ENCODE measurements at places on chromosomes 5 and 9.

DNA sequence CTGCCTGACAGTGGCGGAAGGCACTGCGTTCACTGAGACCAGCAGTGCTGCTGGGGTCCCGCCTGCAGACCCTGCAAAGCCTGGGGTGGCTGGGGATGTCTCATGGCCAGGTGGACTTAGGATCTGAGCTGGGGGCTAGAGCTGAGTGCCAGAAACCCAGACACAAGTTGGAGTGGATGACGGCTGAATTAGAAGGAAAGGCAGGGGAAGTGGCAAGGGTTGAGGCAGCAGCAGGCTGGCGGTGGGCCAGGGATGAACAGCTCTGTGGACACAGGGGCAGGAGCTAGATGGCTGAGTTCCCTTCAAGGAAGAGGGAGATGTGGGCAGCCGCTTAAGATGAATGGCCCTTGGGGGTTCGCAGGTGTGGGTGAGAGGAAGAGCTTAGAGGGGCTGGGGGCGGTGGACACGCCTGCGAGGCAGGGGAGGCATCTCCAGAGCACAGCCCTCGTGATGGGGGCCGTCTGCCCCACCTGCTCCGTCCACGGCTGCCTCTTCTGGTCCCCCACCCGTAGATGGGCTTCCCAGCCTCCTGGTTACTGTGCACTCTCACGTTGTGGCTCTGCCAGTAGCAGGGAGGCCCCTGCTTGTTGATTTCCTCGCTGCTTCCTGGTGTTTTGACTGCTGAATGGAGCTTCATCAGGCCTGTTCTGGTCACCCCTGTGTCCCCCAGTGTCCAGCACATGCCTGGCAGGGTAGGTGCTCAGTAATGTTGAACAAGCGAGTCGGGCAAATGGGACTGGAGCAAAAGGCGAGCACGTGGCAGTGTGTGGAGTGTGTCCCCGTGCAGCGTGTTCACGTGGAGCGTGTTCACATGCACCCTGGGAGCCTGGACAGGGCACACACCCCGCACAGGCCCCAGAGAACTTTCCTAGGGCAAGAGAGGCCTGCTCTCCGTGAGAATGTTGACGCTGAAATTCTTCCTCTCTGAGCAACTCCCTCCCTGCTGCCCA lies 168.2 kb downstream of the CACNA1B start:
- DNase-seq: peak; percentile 62

DNA sequence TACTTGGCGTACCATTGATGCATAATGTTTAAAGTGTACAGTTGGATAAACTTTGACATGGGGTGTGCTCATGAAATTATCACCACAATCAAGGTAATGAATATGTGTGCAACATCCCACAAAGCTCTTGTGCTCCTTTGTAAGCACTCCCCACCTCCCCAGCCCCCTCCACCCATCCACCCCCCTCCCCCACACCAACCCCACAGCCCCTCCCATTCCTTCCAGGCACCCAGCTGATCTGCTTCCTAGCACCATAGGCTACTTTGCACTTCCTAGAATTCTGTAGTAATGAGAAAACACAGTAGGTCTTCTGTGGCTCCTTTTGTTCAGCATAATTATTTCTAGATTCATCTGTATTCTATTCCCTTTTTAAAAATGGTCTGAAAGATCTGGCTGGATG lies 24.5 kb downstream of the FGD3 start:
- no peak for DNase-seq

DNA sequence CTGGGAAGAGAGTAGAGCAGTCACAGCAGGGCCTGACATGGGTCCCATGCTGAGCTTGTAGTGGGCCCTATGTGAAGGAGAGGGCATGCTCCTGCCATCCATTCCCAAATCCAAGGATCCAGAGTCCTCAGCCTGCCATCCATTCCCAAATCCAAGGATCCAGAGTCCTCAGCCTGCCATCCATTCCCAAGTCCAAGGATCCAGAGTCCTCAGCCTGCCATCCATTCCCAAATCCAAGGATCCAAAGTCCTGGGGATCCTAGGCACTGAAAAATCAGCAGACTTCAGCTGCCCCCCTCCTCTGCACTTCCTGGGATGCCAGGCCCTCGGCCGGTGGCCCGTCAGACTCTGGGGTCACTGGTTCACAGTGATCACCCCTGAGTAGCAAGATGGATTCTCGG lies 33.6 kb downstream of the THBS4 start:
- DNase-seq: peak; percentile 17

- DNase-seq: no peak
These were observed 1886.0 kb upstream of the CDH6 start for GRCh38 chr5:29307478-29307877.

DNA sequence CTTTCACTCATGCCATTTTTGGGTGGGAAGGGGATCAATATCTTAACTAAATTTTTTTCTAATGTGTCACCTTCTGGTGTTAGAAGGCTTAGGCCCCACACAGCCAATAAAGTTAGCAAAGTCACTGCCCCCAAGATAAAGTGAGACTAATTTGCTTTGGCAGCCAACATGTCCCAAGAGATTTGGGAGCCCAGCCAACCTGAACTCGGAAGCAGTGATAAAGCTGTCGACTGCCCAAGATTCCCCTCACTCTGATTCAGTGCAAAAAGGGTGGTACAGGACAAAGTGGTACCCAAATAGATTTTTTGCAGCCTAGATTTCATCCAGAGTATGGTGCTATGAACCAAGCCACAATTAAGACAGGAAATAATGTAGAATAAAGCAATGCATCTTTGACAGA lies 572.5 kb upstream of the ARRDC3 start:
- DNase-seq: peak; percentile 74

- DNase-seq: no peak
These were observed 12.7 kb downstream of the ANXA6 start for GRCh38 chr5:151144922-151145321.

GRCh38 chr5:172505845-172506244 lies 51.5 kb upstream of the SH3PXD2B start:
- DNase-seq: peak; percentile 73

DNA sequence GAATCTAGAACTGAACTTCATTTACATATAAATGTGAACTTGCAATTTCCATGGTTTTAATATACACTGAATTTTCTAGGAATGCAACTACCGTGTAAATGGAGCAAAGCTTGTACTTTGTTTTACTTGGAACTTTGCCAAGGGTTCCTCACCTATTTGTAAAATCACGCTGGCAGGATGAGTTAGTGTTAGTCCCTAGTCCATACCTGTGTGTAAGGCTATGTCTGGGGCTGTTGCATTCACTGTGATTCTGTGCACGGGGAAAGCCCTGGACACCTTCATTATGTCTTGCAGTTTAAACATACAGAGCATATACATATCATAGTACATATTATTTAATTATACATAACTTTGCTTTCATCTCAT lies 119.9 kb downstream of the PAX5 start:
- no peak for DNase-seq

- no peak for DNase-seq
These were observed 16.5 kb downstream of the HSDL2 start for GRCh38 chr9:112396416-112396815.

- DNase-seq: no peak
These were observed 53.0 kb upstream of the NRARP start for GRCh38 chr9:137354845-137355760.

DNA sequence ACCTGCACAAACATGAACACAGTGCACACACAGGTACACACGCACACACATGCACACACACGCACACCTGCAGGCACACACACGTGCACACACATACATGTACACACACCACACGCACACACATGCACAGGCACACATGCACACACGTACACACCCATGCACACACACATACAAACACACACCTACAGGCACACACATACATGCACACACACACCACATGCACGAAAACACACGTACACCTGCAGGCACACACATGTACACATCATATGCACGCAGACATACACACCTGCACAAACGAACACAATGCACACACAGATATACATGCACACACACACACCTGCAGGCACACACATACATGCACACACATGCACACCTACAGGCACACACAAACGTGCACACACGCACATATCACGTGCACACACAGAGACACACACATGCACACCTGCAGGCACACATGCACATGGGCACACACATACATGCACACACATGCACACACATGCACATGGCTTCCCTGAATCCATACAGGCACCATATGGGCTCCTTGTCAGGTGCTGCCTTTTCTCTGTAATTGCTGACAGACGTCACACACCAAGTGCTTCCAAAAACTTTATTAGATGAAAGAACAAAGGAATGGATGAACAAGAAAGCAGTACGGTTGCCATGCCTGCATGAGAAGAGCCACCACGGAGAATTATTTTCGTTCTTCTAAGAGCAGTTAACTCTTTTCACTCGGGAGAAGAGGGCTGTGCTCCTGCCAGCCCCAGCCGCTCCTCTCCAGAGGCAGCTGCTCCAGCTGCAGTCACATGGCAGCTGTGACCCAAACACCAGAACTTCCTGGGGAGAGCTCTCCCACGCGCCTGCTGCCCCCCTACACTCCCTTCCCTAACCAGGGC lies 57.2 kb downstream of the EXD3 start:
- no peak for DNase-seq

- no peak for DNase-seq
These were observed 199.8 kb upstream of the MVB12B start for GRCh38 chr9:126126807-126127206.

- DNase-seq: no peak
These were observed 92.9 kb upstream of the TNPO1 start for GRCh38 chr5:72723581-72723980.

DNA sequence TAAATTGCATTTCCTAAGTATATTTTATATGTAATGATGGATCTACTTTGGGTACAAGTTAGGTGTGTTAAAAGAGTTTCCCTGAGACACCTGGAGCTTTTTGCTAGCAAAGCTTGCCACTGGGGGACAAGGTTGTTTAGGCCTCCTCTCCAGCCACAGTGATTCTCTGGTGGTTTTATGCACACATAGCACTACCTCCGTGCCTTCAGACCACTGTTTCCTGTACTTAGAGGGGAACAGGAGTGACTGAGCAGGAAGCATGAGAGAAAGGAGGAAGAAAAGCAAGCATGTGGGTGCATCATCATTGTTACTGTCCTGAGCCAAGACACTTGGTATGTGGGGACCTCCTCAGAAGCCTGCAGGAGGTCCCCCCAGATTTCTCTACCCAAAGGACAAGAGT lies 272.1 kb downstream of the RASEF start:
- DNase-seq: no peak

DNA sequence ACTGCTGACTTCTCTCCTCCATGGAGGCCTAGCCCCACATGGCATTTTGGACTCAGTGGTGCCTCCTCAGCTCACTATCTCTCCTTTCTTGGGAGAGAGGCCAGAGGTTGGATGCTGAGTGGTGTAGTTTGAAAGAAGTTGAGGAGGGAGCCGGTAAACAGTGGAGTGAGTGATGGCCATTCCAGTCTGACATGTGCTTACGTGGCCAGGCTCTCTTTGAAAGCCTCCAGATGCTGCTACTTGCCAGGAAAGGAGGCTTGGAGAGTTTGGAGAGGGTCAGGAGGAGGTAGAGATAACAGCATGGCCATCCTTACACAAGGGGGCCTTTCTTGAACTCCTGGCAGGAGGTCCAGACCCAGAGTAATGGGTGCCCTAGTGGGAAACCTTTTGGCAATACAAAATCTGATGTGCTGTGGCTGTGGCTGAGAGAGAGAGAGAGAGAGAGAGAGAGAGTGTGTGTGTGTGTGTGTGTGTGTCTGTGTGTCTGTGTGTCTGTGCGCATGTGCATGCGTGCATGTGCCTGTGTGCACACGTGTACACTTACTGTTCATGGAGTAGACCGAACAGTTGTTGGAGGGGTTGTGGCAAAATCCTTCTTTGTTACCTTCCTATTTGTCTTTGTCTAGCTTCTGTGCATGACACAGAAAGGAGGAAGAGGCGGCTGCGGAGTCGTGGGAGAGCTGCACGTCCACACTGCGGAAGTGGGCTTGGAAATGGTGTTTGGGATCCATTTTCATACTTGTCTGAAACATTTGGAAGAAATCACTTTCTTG lies 37.8 kb downstream of the RALGPS1 start:
- DNase-seq: no peak

GRCh38 chr5:90173299-90174030 lies 236.1 kb downstream of the CETN3 start:
- DNase-seq: no peak

GRCh38 chr9:134968823-134969090 lies 51.0 kb upstream of the FCN1 start:
- DNase-seq: no peak

- no peak for DNase-seq
These were observed 273.4 kb downstream of the DENND1A start for GRCh38 chr9:123656565-123656964.

GRCh38 chr5:172505403-172505759 lies 51.1 kb upstream of the SH3PXD2B start:
- peak; percentile 56 for DNase-seq

GRCh38 chr5:44862808-44863207 lies 54.1 kb downstream of the MRPS30 start:
- DNase-seq: no peak

DNA sequence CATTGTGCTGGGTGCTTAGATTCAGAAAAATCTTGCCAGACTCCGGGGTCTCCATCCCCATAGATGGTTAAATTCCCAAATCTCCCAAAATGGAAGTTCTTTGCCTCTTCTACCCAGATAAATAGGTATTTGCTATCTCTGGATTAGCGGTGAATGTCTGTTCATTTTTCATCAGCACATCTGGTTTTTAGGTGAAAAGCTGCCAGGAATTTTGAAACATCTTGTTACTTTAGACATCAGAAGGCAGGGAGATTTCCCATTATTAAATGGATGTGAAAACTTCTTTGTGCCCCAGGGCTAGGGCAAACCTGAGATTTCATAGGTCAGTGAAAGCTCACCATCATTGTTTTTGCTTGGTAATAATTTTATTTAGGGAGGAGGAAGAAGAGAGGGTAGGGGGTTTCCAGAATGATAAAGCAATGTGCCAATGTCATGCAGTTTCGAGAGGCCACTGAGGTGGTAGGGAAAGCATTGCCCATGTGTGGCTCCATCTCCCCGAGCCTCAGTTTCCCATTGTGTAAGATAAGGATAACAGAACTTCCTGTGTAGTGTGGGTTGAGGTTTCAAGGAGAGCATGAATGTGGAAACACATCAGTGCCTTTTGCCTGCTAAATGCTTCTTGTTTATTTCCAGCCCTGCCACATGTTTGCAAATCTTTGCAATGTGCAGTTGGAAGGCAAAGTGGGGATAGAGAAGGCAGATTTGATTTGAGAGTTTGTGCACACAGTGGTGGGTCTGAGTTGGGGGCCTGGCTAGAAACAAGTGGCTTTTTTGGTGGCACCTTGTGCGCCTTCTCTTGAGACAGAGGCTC lies 147.2 kb upstream of the KLF4 start:
- no peak for DNase-seq

DNA sequence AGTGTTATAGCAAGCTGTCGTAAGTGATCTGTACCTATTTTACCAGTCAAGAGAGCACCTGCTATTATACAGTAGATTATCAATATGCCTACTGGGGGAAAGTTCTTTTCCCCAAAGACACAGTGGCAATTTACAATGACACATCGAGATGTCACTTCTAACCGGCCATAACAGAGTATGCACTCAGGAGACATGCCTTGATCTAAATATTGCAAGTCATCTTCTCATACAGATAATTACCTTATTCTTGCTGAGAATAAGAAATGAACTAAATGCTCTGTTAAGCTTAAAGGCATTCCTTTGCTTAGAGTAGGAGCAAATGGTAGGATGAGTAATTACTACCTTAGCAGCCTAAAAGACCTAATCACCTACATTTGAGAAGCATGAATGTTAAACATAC lies 71.6 kb downstream of the PKD2L2 start:
- no peak for DNase-seq
